OCI-LY7 (cell line): ENCODE measurements at places on chromosomes 3 and 15.
A peak's percentile ranks its signal among the peaks of the same experiment; 100 is the strongest.

GRCh38 chr3:177528306-177529070 is 331.2 kb upstream of the TBL1XR1 start:
- DNase-seq = no peak

DNA sequence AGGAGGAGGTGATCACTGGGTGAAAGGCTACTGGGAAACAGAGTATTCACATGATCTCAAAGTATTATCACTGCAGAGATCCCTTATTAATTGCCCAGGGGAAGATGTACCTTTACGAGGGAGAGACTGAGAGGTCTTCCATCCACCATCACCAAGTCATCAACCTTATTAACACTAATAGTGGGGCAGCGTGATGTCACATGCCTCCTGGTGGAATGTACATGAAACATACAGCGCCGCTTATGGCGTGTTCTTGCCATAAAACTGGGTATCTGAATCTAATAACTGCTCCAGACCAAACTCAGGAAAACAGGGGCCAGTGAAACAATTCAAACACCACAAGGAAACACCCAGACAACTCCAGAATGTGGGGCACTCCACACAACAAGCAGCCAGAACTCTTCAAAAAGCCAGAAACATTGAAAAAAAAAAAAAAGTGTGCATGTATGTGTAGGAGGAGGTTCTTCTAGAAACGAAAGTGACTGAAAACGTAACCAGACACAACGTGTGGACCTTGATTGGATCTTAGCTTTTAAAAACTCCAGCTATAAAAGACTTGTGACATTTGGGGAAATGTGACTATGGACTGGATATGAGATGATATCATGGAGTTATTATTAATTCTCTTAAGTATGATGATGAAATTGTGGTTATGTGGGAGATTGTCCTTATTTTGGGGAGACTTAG is 4.6 kb downstream of the STIMATE start:
- no peak for DNase-seq

- DNase-seq = no peak
Observed at GRCh38 chr3:10445561-10446175, 59.7 kb downstream of the ATP2B2 start.

GRCh38 chr3:16318176-16318575 is 53.2 kb downstream of the OXNAD1 start:
- no peak for DNase-seq

DNA sequence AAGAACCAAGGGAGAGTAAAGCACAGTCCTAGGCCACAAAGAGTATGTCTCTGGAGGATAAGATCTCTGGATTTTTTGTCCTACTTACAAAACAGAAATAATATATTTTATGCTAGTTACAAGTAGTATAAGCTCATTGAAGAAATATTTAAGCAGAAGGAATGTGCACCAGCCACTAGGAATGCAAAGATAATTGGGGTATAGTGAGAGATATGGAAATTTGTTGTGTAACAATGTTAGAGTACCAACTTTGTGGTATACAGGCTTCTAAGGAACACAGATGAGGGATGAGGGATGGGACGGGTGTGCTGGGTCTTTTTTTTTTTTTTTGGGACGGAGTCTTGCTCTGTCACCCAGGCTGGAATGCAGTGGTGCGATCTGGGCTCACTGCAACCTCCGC is 26.5 kb downstream of the AKAP13 start:
- DNase-seq = no peak

- peak; percentile 60 for DNase-seq
Observed at GRCh38 chr15:90482124-90483011, 47.4 kb upstream of the CRTC3 start.

GRCh38 chr15:82044373-82045178 is 1.2 kb downstream of the MEX3B start:
- no peak for DNase-seq

- DNase-seq = no peak
Observed at GRCh38 chr3:23748398-23749110, 57.2 kb upstream of the UBE2E1 start.

DNA sequence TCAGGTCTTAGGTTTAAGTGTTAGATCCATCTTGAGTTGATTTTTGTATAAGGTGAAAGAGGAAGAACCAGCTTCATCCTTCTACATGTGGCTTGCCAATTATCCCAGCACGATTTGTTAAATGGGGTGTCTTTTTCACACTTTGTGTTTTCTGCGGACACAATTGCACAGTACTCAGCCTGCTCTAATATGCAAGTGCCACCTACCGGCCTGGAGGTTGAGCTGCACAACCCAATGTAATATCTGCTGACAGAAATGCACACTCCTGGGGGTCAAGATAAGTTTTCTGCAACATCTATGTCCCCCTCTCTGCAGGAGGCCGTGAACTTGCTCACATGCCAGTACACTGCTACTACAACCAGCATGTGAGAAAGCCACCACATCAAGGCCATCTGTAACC is 791.9 kb upstream of the ROBO1 start:
- DNase-seq = no peak

- DNase-seq = no peak
Observed at GRCh38 chr3:8723612-8724011, 10.0 kb upstream of the CAV3 start.

DNA sequence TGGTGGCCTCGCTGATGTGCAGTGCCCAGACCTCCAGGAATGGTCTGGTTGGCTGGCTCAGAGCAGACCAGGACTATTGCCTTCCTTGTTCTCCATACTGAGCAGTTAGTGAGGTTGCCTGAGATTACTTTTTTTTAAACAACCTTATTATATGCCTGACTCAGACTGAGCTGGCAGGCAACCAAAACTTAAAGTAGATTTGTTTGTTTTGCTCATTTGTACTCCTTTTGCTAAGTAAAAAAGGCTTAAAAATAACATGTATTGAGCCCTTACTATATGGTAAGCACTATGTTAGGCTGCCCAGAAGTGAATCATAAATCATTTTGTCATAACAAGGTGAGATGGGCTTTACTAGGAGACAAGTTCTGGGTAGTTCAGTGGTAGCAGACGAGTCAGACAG is 92.4 kb downstream of the GHSR start:
- DNase-seq = no peak

GRCh38 chr3:87503900-87504498 is 227.6 kb upstream of the POU1F1 start:
- DNase-seq = peak; percentile 56

DNA sequence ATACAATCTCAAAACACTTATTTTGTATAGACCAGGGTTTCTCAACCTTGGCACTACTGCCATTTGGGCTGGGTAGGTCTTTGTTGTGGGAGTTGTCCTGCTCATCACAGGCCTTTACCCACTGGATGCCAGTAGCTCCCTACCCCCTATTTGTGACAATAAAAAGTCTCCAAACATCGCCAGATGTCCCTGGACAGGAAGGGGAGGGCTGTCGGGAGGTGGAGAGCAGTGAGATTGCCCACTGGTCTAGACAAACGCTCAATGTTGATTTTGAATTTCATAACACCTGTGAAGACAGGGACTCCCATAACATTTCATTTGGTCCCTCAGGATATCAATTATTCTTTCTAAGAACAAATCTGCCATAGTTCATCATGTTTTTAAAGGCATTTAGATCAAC is 151.7 kb upstream of the PTPRG start:
- no peak for DNase-seq

DNA sequence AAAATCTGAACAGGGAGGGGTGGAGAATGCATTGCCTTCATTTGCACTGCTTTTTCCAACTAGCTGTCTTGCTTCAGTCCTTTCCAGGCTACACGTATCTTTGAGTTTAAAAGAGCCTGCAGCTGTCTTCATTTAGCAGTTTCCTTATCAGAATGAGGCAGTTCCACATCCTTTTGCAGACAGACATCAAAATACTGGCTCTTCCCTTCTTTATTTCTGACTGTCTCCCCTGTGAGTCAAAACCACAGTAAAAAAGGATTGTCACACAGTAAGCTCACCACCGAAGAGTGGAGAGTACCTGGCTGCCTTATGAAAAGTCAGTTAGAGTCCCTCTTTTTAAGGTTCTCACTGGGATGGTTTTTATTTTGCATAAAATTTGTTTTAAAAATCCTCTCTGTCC is 205.5 kb upstream of the CD96 start:
- no peak for DNase-seq

- no peak for DNase-seq
Observed at GRCh38 chr3:183800243-183800863, 25.0 kb downstream of the MAP6D1 start.
